Activated T-helper 1 cell treated with anti-CD3 and anti-CD28 coated beads, Interleukin-2, amount 50 U/mL, for 16 hours (primary cell): ENCODE measurements at places on chromosomes 1 and 21.

- no peak for DNase-seq
Observed at GRCh38 chr1:209190591-209191261, 392.8 kb upstream of the CAMK1G start.

- DNase-seq, result no peak
Observed at GRCh38 chr1:231487910-231488309, 40.6 kb upstream of the TSNAX start.

DNA sequence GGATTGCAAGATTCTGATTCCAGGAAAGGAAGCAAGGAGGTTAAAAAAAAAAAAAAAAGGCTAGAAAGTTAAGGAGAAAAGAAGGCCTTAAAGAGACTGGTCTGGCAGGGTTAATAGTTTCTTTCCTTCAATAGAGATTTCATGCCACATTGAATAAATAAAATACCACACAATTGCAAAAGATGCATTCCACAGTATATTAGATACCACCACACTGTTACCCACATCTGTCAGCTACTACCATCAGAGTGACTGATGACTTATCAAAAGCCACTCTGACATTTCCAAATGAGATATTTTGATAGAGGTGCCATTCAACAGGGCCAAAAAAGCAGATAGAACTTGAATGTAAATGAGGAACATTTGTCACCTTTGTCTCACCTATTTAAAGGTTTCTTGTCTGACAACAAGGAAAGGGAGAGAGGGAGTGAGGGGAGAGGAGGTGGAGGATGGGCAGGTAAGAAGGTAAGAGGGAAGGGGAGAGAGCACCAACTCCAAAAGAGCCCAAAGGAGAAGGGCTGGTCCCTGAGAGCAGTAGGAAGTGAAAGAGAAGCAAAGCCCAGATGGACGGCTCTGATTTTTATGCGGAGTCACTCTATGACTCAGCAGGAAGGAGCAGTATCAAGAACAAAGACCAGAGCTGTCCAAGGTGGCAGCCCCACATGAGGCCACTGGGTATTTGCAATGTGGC, 38.3 kb downstream of the LRRN2 start:
- DNase-seq, result no peak

DNA sequence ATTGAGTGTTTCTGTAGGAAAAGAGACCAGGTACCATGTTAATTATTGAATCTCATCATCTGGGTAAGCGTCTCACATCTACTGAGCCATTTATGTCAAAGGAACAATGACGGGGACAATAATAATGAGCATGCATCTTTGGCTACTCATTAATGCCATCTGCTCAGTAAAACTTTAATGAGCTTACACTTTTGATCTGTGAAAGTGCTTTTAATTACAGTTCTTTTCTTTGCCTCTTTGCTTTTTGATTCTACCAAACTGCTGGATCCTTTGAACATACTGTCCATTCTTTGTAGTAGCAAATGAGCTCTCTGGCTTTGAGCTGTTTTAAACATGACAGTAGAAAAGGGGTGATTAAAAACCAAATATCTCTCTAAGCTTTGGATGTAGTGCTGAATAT, 181.2 kb upstream of the IVNS1ABP start:
- no peak for DNase-seq

DNA sequence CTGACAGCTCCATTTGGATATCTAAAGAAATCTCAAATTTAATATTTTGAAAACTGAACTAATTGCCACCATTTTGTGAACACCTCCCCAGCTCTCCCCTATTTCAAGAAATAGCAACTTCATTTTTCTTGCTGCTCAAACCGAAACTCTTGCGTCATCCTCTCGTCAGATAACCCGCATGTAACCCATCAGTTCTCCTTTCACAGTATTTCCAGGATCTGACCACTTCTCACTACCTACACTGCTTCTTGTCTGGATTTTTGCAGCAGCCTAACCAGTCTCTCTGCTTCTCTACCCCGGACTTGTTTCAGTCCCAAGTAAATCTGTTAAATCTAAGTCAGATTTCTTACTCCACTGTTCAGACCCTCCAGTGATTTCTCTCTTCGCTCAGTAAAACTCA, 75.6 kb downstream of the MTR start:
- DNase-seq, result no peak

GRCh38 chr1:243739335-243740003, 110.6 kb downstream of the AKT3 start:
- DNase-seq, result no peak
